ENCODE measurements at places on chromosomes 13 and 19.

GRCh38 chr13:44906230-44906629 lies 83.0 kb downstream of the NUFIP1 start:
- DNase-seq: no peak

- no peak for DNase-seq
Measured at GRCh38 chr13:32811297-32811800, 204.9 kb upstream of the KL start.

- no peak for DNase-seq
Measured at GRCh38 chr19:51702103-51702824, 9.1 kb downstream of the SPACA6 start.

DNA sequence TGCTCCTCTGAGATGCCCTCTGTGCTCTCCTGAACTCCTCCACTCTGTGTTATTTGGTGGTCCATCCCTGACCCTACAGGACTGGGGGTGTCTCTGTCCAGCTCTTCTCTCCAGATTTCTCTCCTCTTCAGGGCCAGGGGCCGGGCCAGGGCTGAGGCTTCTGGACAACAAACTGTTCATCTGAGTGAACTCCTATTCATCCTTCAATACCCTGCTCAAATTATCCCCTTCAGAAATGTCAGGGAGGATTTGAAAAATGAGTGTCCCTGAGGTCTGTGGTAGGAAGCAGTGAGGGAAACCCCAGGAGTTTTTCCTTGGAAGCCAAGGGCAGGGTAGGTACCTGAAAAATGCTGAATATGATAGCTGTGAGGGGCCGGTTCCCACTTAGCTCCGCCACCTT lies 7.6 kb downstream of the PDE4C start:
- no peak for DNase-seq

DNA sequence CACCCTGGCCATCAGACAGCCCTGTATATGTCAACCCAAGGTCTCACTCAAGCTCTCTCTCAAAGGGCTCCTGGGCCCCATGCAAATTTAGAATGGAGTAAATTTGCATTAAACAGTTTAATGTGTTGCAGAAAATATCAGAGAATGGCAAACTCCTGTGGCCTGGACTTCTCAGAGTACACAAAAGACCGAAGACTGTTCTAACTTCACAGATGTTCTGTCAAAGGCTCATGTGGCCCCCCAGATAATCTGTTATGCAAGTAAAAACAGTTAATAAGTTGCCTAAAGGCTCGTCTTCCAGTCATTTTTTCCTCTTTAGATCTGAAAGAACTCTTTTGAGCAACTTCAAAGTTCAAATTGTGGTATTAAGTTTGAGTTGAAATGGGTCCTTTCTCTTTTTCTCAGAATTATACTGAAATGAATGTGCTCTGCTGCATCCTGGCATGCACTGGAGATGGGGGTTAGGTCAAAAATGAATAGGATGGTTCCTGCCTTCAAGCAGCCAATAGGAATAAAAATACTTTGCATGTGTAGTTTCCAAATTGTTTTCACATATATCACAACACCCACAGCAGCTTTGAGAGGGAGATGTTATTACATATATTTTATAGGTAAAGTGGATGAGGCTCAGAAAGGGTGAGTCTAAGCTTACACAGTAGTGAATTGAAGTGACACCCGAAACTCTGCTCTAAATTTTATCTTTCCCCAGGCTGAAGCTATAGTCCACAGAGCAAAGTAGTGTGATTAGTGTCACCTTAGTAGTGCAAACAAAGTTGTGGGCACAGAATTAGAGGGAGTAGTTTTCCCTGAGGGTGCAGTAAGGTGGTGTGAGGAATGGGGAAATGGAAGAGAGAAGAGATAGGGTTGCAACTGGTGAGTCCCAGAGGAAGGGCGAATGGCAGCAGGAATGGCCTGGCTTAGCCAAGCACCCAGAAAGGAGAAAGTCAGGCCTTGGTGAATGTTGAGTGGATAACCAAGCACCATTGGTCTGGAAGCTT lies 205.0 kb upstream of the RFC3 start:
- no peak for DNase-seq

GRCh38 chr13:110771194-110771593 lies 57.7 kb downstream of the ING1 start:
- no peak for DNase-seq

DNA sequence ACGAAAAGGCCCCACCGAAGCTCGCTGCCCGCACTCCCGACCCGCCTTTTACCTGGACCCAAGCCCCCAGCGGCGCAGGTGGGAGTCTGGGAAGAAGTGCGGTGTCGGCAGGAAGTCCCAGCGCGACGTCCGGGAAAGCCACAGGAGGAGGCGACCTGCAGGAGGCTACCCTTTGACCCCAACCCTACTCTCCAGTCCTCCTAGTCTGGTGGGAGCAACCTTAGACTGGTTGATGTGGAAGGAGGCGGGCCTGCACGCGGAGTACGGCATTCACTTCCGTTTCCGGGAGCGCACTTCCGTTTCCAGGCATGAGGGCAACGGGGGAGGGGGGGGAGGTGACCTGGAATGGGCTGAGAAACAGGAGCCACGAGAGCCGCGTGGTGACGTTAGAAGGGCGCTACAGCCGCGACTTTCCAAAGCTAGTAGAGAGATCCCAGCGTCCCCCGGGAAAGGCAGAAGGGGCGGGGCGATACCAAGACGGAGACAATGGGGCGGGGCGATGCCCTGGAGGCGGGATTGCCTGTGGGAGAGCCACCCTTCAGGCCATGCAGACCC lies 28.5 kb downstream of the ZNF266 start:
- DNase-seq: peak; percentile 97

DNA sequence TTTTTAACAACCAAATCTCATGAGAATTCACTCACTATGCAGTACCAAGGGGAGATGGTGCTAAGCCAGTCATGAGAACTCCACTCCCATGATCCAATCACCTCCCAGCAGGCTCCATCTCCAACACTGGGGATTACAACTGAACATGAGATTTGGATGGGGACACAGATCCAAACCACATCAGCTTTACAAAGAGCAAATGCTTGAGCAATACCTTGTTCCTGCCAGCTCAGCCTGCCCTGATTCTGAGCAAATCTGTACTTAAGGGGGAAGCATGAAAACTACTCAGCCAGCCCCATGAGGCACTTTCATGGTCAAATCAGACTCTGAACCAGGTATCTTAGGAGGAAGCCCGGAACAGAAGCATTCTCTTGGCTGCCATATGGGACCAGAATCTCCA lies 259.9 kb downstream of the TBC1D4 start:
- no peak for DNase-seq

- DNase-seq: no peak
Measured at GRCh38 chr13:96403241-96403640, 313.3 kb downstream of the HS6ST3 start.

DNA sequence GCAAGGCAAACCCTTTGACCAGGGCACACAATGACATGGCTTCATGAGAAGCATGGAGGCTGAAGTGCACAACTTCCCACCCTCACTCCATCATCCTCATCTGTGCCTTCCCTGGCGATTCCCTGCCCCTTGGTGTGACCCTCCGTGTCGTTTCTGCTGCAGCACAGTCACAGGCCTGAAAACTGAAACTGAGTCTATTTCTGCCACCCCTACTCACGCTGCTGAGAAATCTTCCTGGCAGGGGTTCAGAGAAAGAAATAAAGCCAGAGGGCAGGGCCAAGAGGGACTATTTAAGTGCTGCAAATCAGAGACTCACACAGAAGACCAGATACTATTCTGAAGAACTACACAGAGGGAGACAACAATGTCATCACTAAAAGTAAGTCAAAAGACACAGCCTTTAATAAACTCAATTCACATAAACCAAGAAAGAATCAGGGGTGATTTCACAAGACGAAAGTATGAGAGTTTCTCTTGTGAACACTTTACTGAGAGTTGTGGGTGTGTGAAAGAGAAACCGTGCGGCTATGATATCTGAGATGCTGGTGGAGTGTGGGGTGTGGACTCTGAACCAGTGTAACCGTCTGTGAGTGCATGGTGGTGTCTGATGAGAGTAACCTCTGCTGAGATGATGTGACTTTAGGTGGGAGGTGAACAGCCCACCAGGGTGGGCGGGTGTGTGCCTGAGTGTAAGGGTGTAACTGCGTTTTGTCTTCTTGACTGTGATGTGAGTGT lies 23.5 kb downstream of the LGALS16 start:
- DNase-seq: no peak

GRCh38 chr19:38735257-38735686 lies 9.0 kb downstream of the CAPN12 start:
- DNase-seq: peak; percentile 56

DNA sequence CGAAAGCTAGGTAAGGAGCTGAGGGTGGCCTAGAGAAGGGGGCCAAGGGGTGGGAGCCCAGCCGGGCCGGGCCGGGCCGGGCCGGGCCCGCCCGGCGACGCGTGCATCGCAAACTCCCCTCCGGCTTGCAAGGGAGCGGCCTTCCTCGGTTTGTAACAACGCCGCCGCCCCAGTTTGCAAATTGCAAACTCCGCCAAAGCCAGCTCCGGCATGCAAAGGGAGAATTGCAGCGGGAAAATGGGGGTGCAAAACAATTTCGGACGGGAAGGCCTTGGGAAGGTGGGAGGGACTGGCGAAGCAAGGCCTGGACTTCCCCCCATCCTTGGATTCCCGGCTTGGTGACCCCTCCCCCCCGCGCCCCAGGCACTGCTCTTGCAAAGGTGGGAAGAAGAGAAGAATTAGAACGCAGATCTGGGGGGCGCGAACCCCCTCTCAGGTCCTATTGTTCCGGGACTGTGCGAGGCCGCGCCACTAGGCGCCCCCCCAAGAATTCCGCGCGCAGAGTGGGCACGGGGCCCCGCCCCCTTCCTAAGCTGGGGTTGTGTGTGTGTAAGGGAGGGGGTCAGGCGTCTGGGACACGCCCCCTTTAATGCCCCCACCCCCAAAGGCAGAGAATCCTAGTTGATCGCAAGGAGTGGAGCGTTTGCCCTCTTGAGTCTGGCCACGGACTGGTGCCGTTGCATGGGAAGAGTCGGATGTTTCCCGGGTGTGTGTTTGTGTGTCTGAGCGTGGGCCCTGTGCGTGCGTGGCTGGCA lies 926 bp downstream of the PRR12 start:
- DNase-seq: peak; percentile 73

GRCh38 chr19:6271721-6272410 lies 7.9 kb downstream of the MLLT1 start:
- peak; percentile 46 for DNase-seq

GRCh38 chr13:72864142-72865011 lies 82.4 kb downstream of the PIBF1 start:
- DNase-seq: no peak

DNA sequence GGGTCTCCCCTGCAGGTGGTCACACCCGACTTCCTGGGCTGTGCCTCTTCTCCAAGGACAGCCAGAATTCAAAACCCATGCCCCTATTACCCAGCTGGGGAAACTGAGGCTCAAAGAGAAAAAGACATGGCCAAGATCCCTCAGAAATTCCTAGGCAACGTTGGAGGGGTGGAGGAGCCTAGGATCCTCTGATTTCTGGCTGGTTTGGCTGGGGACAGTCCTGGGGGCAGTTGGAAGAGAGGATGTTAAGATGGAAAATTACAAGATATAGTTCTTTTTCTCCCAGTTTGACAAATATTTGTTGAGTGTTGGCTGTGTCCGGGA lies 2.4 kb downstream of the VASP start:
- no peak for DNase-seq

- no peak for DNase-seq
Measured at GRCh38 chr19:13103581-13104359, 1.1 kb upstream of the LYL1 start.

- no peak for DNase-seq
Measured at GRCh38 chr13:43304449-43304848, 281.1 kb downstream of the DNAJC15 start.

DNA sequence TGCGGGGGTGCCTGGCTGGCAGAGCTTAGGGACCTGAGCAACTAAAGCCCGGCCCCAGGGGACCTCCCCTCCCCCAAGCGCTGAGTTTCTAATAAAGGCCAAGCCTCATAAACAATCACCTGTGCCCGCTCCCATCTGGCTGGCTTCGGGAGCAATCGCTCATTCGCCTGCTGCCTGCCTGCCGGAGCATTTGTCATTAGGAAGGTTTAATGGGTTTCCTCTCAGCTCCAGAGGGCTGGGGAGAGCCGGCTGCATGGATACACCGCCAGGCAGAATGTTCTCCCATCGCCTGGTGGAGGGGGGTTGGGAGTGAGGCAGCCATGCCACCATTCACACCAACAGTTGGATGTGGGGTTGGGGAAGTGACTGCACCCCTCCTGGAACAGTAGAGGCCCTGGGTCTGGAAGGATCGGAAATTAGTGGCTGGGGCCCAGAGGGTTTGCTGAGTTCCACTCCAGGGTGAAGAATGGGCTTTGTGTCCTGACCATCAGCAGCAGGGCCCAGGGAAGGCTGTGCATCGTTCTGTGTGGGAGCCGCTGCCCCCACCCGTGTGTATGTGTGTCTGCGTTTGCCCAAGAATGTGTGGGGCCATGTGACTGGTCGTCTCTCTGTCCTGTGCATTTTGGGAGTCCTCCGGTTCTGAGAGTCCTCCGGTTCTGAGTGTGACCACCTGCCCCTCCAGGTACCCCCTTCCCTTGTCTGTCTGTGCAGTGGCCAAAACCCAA lies 15.3 kb downstream of the PIN1 start:
- peak; percentile 91 for DNase-seq

DNA sequence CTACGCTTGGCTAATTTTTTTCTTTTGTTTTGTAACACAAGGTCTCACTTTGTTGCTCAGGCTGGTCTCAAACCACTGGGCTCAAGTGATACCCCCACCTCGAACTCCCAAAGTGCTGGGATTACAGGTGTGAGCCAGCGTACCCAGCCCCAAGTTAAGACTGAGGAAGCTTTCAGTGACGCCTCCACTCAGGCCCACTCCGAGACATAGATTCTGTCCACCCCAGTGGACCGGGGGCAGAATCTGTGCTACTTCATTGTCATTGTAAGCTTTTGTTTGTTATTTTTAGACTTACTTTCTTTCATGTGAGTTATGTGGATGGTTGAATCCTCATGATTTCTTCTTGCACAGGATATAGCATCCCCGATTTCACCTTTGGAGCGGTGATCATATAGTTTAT lies 156.9 kb upstream of the TSHZ3 start:
- no peak for DNase-seq

DNA sequence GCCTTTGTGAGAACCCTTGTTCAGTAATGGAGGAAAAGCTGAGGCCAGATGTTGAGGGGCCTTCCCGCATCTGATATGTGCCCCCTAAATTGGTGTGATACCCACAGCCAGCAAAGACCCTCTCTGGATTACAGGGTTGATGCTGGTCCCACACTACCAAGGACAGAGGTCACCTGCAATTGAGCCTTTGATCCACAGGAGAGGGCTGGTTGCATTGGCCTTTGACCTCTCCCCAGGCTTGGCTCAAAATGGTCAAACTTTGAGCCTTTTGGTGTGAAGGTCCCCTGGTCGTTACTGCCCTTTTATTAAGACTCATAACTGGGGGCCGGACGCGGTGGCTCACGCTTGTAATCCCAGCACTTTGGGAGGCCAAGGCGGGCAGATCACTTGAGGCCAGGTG lies 8.4 kb upstream of the MRPL4 start:
- no peak for DNase-seq

- no peak for DNase-seq
Measured at GRCh38 chr19:55778331-55778730, 9.4 kb downstream of the RFPL4AL1 start.

GRCh38 chr13:36417331-36417730 lies 15.0 kb upstream of the CCNA1 start:
- no peak for DNase-seq

- DNase-seq: no peak
Measured at GRCh38 chr13:27367570-27367969, 56.8 kb upstream of the GTF3A start.

GRCh38 chr19:32317086-32317485 lies 28.3 kb upstream of the ZNF507 start:
- DNase-seq: no peak

- no peak for DNase-seq
Measured at GRCh38 chr19:13172346-13173138, 22.3 kb downstream of the IER2 start.
